ENCODE measurements at places on chromosomes 3 and 15.

GRCh38 chr3:35307296-35307695 lies 332.0 kb upstream of the ARPP21 start:
- no peak for DNase-seq

DNA sequence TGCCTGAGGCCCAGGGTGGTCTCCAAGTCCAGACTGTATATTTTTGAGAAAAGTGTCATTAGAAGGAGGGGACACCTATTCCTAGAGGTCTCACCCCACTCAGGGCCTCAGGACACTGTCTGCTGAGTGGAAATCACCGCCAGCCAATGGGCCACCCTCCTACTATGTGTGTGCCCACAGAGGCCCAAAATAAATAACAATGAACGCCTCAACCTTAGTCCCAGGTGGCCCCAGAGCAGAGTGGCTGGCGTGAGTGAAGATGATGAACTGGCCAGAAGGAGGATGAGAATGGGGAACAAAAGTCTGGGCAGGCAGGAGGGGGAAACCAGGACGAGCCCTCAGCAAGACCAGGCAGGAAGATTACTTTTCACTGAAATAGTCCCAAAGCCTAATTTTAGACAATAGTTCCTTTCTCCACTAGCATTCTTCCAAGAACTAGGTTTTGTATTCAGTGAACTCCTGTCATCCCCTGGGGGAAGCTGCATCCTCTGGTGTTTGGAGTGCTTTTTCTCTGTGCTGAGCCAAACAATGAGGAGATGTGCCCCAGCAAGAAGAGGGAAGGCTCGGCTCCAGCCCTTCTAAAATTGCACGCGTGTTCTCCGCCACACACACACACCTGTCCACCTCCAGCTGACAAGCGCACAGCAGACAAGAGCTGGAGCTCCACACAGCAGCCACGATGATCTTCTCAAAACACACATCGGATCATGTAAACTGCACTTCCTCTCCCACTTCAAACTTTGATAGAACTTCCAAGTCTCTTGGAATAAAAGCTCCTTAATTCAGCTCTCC lies 72.2 kb downstream of the ADCY5 start:
- DNase-seq = no peak

- DNase-seq = no peak
These were observed 39.0 kb downstream of the RASA2 start for GRCh38 chr3:141525814-141526213.

DNA sequence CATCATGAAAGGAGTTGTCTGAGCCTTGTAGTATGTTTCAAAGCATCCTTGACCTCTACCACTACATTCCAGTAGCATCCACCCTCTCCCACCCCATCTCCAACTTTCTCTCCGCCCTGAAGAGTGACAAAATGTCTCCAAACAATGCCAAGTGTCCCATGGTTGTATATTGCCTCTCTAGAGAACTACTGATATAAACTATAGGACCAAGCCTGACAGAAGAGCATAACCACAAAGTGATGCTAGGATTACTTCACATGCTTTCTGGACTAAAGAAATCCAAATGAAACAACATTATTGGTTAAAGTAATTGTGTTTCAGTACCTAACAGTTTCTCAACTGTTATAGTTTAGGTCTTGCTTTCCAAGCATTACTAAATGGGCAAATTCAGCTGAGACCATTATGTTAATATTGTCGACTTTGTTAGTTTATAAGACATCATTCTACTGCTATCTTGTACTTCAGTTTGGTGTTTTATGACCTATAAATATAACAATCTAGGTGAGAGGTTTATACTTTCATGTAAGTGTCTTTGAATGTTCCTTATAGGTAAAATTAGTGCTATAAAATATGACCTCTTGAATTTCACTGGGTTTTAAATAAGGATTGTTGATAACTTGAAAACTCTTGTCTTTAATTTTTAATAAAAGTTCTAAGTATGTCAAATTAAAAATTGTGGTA lies 117.4 kb downstream of the SUCNR1 start:
- no peak for DNase-seq

- DNase-seq = no peak
These were observed 57.0 kb upstream of the NR2F2 start for GRCh38 chr15:96273317-96274086.

- DNase-seq = no peak
These were observed 41.8 kb downstream of the ZNF609 start for GRCh38 chr15:64502151-64502550.

DNA sequence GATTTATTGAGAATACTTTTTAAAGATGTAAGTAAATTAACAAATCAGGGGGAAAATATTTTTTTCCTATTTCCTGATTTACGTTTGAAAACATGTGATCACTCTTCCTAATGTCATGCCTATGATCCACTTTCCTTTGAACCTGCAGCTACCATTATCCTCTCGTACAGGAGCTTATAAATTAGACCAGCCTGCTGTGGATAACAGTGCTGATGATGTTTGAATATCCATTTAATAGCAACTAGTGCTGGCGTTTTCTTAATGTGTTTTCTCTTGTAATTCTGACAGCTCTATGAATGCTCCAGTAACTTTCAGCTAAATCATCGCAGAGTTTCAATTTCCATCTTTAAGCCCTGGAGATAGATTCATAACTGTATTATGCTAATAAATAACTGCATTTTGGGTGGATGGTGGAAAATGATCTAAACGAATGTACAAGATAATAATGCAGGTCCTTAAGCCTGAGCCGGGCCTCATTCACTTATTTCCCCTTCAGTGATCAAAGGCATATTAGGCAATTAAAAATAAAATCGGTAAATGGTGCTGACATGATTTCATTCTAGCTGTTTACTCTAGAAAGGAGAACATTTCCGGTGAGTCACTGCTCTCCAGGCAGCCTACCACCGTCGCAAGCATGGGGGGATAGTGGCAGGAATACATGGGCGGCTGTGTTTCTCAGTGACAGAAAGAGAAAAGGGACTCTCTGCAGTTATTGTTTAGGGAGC lies 58.5 kb upstream of the SLC24A5 start:
- no peak for DNase-seq

- no peak for DNase-seq
These were observed 139.6 kb downstream of the RBPMS2 start for GRCh38 chr15:64635499-64636495.

DNA sequence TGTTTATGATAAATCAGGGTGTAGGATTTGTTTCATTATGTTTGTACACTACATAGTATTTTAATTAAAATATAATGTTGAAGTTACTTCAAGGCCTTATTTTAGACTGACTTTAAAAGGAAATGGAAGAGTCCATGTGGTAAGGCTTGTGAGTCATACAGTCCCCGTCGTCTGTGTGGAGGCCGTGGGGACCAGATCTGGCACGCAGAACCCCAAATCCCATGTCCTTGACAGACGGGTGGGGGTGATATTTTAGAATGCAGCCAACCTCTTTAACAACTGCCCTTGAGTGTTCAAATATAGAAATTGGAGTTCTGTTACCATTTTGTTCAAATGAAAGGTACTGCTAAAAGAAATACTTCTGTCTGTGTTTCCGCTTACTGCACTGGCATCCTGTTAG lies 35.8 kb downstream of the ABHD17C start:
- no peak for DNase-seq

DNA sequence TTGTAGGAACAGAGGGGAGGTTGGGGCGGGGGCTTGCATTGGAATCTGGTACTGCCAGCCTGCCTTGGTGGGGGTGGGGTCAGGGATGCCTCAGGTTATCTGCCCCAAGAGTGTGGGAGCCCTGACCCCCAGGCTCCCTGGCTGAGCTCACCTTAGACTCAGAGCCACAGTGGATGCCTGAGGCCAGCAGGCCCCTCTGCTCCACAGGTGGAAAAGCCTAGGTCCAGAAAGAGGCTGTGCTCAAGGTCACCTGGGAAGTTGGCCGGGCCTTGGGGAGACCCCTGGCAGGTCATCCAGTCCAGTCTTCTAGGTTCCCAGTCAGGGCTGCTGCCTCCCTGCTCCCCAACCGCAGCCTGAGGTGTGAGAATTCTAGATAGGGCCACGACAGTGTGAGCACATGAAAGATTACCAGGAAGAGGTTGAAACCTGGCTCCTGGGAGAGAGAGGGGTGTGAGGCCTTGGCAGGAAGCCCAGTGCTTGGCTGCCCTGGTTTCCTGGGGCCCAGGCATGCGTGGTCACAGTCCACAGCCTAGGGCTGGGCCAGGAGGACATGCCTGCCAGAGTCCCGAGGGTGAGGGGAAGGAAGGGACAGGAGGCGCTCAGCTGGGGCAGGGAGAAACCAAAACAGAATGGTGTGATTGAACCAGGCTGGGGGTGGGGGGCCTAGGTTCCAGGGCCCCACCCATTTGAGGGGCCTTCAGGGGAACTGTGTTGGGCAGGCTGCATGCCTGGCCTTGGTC lies 4.9 kb downstream of the HDAC11 start:
- DNase-seq = no peak

- no peak for DNase-seq
These were observed 304.2 kb upstream of the LMCD1 start for GRCh38 chr3:8197384-8197783.

DNA sequence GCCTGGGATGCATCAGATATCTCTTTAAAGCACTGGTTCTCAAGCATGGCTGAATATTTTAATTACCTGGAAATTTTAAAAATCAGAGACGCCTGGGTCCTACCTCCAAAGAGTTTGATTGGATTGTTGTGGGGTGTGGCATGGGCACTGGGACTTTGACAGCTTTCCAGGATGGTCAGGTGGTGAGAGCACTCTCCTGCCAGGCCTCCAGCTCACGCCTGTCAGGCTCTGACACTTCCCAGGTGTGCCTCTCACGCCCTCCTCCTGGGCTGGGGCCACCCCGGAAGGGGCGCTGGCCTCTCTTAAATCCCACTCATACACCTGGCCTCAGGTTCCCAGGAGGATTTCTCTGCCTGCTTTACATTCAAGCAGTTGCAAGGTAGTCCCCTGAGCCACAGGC lies 48.5 kb downstream of the AMOTL2 start:
- DNase-seq = no peak

GRCh38 chr3:141365201-141365600 lies 3.1 kb upstream of the ZBTB38 start:
- no peak for DNase-seq

GRCh38 chr3:134365766-134366065 lies 8.5 kb downstream of the AMOTL2 start:
- no peak for DNase-seq

GRCh38 chr15:38048001-38048455 lies 113.6 kb downstream of the TMCO5A start:
- no peak for DNase-seq

- no peak for DNase-seq
These were observed 775 bp downstream of the ARNT2 start for GRCh38 chr15:80404761-80405553.

- DNase-seq = no peak
These were observed 52.3 kb downstream of the CADPS start for GRCh38 chr3:62822905-62823304.

- DNase-seq = no peak
These were observed 26.0 kb upstream of the MCTP2 start for GRCh38 chr15:94205366-94205765.

GRCh38 chr15:56261854-56262509 lies 18.3 kb upstream of the RFX7 start:
- DNase-seq = no peak

DNA sequence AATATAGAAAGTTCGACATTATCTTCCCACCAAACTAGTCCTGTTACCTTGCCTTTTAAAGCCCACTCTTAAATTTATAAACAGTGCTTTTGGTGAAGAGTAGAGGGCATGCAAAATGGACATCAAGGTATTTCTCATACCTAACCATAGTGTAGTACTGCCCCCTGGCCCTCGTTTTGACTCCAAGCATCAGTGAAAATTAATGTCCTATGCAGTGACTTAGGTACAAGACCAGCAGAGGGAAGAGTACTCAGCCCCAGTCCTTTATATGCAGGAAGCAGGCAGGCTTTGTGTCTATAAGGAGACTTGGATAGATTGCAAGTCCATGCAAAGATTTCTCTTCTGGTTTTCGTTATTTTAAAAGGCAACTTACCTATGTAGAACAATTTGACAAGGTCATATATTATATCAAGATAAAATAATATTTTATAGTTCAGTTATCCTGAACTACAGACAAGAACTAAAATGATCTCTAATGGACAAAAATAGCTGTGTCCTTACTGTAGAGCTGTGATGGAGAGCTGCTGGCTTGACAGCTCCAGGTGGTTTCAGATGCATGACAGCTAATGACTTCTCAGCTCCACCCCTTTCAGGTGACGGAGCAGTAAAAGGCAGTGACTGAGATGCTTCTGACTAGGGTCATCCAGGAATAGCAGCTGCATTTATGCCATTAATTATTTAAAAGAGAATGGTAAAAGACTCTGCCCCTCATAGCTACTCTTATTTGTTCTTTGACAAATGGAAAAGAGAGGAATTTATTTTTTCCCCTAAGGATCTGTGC lies 646.1 kb downstream of the SQOR start:
- no peak for DNase-seq

DNA sequence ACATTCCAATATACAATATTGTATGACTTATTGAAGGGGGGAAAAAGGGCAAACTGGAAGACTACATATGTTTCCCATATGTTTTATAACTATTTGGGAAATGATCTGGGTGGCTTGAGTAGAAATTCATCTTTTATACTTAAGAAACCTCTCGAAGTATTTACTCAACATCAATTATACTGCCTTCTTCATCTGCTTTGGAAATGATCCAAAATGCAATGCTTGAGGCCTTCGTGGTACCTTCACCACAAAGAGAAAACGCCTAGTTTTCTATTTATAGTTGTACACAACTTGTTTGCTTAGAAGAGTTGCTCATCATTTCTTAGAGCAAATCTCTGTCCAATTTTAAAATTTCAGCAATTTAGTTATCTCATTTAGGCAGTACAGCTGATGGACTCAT lies 18.8 kb downstream of the ACKR4 start:
- DNase-seq = no peak

DNA sequence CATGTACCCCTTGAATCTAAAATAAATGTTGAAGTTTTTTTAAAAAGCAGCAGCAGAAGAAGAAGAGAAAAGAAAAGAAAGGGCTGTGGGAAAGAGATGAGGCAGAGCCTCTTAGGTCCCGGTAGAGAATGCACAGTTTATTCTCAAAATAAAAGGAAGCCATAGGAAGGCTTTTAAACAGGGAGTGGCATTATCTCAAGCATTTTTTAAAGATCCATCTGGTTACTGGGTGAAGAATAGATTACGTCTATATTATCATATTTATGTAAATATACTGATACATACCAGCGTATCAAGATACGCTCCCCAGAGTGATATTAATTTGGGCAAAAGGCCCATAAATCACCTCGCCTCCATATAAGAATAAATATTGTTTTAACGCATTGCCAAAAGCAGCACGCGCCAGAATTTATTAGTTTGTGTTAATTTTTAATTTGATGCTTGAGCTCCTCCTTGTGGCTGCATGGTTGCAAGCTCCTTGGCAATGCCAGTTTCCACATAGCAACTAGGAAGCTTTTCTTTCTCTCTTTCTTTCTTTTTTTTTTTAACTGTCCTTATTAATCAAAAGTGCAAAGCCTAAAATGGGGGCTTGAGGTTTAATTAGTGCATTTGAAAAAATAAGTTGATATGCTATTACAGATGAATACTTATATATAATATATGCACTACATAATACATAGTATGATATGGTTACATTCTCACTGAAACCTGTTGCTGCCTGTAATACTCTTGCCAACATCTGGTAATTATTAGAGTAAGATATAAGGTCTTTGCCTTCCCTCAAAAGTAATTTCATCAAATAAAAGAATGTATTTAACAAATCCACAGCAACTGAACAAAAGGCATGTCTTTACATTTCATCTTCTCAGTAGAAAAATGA lies 242.8 kb upstream of the UBE2E2 start:
- no peak for DNase-seq
